ENCODE measurements at places on chromosomes 6 and 20.

GRCh38 chr6:19209202-19209601 is 628.0 kb upstream of the ID4 start:
- no peak for DNase-seq

DNA sequence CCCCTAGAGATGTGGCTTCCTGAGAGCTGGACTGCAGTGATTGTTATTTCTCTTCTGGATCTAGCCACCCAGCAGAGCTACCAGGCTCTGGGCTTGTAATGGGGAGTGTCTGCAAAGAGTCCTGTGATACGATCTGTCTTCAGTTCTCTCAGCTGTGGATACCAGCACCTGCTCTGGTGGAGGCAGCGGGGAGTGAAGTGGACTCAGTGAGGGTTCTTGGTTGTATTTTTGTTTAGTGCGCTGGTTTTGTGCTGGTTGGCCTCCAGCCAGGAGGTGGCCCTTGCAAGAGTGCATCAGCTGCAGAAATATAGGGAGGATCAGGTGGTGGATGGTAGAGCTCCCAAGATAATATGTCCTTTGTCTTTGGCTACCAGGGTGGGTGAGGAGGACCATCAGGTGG is 33.7 kb downstream of the PAX1 start:
- no peak for DNase-seq

- DNase-seq, result no peak
These were observed 59.3 kb upstream of the ZNF217 start for GRCh38 chr20:53652859-53653517.

DNA sequence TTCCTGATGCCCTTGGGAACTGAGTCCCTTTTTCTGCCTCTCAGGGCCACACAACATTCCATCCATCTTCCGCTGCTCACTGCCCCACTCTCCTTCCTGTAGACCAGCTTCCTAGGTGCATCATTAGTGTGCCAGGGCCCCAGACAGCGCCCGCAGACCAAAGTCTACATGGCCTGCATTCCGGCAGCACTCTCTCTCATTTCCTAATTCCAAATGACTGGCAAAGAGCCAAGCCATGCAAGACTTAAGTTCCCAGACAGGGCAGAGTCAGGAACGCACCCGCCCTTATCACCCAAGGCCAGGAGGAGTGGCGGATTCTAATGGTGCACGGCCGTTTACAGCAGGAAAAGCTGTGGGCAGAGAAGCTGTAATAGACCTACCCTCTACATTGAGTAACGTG is 159.8 kb upstream of the ARID1B start:
- DNase-seq, result peak; percentile 11

- no peak for DNase-seq
These were observed 153.1 kb downstream of the EPHA7 start for GRCh38 chr6:93266116-93266817.

- no peak for DNase-seq
These were observed 30.1 kb upstream of the NAA20 start for GRCh38 chr20:19987046-19987445.

DNA sequence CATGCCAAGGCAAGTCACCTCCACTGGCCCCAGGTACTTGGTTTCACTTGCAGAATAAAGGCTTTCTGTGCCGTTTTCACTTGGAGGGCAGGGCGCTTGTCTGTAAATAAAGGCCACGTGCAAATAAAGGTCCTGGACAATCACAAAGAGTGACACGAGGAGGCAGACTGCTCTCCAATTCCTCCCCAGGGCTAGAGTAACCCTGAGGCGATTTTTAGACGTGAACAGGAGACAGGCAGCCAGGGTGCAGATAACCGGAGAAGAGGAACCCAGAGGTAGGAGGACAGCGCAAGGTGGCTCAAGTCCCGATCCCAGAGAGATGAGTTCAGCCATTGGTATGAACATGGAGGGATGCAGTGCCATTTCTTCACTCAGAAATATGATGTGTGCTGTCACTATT is 327.4 kb downstream of the KIF16B start:
- DNase-seq, result no peak

- no peak for DNase-seq
These were observed 124.6 kb downstream of the CDH4 start for GRCh38 chr20:61376541-61377240.

DNA sequence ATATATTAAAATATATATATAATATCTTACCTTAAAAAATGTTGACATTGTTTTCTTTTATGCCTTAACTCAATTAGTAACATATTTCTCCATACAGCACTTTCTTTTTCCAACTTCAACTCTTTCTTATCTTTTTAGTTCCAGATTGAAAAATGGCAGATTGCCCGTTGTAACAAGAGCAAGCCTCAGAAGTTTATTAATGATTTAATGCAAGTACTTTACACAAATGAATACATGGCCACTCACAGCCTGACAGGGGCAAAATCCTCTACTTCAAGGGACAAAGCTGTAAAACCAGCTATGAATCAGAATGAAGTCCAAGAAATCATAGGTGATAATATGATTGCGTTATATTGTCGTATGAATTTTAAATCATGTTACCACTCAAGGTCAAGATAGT is 29.4 kb upstream of the KIAA1586 start:
- DNase-seq, result no peak

DNA sequence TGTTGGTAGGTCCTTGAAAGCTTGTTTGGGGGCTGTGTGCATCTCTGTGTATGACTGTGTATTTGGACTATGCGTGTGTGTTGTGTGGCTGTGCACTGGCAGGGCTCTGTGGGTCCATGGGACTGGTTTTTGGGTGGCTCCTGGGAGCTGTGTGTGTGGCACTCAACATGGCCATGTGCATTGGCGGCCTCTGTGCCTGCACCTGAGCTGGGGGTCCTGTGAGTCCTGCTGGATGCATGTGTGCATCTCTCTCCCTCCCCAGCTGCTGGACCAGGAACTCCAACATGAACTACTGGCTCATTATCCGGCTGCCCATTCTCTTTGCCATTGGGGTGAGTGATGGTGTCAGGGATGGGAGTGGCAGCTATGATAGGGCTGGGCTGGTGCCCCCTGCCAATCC is 30.1 kb downstream of the GLP1R start:
- DNase-seq, result no peak

DNA sequence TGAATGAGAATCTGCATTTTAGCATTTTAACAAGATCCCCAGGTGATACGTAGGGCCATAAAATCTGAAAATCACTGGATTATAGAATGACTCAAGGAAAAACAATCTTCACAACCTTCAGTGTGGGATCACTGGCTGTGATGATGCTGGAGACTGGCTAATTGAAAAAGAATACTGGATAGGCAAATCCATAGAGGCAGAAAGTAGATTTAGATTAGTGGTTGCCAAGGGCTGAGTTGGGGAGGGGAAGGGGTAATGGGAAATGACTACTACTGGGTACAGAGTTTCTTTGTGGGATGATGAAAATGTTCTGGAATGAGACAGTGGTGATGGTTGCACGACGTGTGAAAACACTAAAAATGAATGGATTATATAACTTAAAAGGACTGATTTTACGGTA is 84.1 kb downstream of the CDK19 start:
- no peak for DNase-seq

DNA sequence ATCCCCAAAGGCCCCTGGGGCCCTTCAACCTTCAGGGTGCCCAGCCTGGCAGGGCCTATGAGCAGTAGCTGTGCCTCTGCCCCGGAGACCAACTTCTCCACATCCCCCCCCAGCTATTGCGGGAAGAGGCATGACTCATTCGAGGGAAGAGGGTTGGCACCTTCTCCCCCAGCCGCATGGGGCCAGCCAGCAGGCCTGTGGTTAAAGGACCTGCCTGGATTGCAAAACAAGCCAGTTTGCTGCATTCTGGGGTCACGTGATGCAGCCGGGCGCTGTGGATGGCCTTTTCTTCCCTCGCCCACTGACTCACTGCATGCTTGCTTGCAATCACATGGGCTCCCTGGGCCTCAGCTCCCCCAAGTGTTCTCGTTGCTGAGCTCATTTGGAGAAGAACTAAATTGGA is 182.5 kb downstream of the MAFB start:
- DNase-seq, result peak; percentile 100

DNA sequence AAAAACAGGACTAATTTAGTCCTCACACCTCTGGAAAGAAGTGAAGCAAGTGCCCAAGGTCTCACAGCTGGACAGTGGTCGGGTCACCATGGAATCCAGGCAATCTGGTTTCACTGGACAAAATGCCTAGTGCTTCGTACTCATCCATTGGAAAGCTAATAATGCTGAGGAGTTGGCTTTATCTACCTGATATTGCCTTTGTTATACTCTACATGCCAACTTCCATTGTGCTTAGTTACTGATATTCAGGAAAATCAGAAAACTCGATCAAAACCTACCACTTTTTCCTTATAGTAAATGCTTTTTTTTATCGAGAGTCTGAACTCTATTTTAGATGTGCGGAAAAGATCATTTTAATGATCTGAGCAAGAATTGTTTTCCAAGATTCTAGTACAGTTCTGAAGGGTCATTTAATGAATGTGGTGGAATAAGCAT is 966 bp downstream of the CFAP206 start:
- no peak for DNase-seq

DNA sequence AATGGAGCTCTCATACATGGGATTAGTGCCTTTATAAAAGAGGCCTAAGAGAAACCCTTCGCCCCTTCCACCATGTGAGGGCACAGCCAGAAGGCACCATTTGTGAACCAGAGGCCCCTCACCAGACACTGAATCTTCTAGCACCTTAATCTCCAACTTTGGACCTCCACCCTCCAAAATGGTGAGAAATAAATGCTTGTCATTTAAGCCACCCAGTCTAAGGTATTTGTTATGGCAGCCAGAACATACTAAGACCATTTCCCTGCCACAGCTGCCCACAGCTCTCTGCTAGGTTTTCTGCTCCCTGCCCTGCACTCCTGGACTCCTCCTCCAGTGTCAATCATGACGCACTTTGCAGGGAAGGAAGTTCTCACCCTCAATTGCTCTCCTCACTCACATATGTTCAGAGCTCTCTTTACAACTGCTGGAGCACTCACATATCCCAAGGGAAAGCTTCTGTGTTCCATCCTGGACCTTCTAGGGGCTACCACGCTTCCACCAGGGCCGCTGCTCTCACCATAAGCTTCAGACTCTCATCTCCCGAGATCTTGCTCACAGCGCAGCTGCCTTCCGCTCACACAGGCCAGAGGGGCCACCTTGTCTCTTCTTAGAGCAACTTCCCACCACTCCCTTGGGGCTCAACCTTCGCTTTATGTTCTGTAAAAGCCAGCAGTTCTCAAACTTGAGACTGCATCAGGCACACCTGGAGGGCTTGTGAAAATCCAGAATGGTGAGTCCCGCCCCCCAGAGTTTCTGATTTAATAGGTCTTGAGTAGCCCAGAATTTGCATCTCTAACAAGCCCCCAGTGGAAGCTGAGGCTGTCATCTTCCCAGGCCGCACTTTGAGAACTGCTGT is 1.6 kb upstream of the LY86 start:
- DNase-seq, result peak; percentile 42

DNA sequence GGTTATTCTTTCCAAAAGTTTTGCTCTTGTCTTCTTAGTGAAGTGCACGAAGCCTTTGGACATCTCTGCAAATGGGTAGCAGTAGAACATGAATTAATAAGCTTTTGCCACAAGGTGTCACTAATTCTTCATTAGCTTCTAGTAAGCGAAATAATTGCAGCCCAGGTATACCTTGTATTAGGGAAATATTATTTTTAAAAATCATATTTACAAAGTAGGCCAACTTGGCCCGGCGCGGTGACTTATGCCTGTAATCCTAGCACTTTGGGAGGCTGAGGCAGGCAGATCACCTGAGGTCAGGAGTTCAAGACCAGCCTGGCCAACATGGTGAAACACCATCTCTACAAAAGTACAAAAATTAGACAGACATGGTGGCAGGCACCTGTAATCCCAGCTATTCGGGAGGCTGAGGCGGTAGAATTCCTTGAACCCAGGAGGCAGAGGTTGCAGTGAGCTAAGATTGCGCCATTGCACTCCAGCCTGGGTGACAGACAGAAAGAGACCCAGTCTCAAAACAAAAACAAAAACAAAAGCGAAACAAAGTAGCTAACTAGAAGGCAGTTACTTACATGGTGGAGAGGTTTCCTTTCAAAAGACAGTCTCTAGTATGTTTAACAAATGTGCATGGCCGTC is 8.8 kb upstream of the RSPH3 start:
- DNase-seq, result peak; percentile 66

GRCh38 chr6:1242446-1242845 is 69.5 kb upstream of the FOXQ1 start:
- no peak for DNase-seq

- no peak for DNase-seq
These were observed 98.9 kb downstream of the HDGFL1 start for GRCh38 chr6:22668307-22668706.

DNA sequence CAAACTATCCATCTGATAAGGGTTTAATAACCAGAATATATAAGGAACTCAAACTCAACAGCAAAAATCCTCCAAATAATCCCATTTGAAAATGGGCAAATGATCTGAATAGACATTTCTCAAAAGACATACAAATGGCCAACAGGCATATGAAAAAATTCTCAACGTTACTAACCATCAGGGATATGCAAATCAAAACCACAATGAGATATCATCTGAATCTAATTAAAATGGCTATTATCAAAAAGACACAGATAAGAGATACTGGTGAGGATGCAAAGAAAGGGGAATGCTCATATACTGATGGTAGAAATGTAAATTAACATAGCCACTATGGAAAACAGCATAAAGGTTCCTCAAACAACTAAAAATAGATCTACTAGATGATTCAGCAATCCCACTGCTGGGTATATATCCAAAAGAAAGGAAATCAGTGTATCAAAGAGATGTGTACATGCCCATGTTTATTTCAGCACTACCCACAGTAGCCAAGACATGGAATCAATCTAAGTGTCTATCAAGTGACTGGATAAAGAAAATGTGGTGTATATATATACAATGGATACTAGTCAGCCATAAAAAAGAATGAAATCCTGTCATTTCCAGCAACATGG is 6.1 kb upstream of the BRD2 start:
- DNase-seq, result no peak

All from suppressor macrophage treated with lipopolysaccharide for 4 hours (primary cell).